A172 (cell line): ENCODE measurements at places on chromosomes 3 and 15. TPM values are rescaled to one million over a fixed set of nuclear protein-coding genes. Genes with fewer than 3 reads are reported as not detected.
A peak's percentile ranks its signal among the peaks of the same experiment; 100 is the strongest.

DNA sequence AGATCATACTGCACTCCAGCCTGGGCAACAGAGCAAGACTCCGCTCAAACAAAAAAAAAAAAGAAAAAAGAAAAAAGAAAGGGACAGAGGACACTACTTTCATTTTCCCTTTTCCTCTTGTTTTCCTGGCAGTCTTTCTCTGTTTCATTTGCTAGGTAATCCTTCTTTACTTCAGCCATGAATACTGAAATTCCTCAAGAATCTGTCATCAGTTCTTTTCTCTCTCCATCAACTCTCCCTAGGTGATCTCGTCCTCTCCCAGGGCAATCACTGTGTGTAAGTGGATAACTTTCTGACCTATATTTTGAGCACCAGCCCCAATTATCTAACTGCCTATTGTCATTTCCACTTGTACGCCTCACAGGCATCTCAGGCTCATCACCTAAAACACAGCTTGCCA is 51.5 kb downstream of the TTC23 start:
- DNase-seq = peak; percentile 5

GRCh38 chr3:50480471-50480870 is 23.0 kb downstream of the CACNA2D2 start:
- DNase-seq = no peak

- peak; percentile 81 for DNase-seq
These were observed 43.9 kb downstream of the DGKG start for GRCh38 chr3:186318135-186318534.

- no peak for DNase-seq
These were observed 36.3 kb upstream of the PPM1L start for GRCh38 chr3:160719710-160720109.

GRCh38 chr3:191217301-191217700 is 18.3 kb downstream of the OSTN start:
- DNase-seq = no peak

DNA sequence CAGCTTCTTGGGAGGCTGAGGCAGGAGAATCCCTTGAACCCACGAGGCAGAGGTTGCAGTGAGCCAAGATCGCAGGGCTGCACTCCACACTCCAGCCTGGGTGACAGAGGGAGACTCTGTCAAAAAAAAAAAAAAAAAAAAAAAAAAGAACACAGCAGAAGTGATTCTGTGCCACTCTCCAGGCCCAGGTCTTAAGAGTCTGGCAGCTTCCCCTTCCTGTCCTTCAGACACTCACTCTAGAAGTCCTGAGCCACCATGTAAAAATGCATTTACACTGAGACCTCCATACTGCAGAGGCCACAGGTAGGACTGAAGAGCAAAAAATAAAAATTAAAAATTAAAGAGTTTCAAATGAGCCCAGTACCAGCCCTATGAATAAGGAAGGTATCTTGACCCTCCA is 11.8 kb upstream of the CDV3 start:
- no peak for DNase-seq

GRCh38 chr3:13822871-13823585 is 56.8 kb downstream of the WNT7A start:
- DNase-seq = no peak

DNA sequence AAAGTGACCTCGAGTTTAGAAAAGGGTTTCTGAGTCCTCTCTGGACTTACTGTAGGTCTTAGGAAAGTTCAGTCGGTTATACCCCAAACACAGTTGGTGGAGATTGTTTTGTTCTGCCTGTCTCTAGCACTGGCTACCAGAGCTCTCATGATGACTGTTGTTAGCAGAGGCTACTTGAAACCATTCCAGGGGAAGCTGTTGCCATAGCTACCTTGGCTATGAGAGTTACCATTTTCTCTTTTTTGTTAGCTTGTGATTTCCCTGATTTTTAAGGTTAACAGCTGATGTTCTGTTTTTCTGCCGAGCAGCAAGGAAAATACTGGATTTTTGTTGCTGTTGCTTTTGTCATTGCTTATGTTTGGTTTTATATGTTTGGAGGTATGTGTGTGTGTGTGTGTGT is 26.7 kb downstream of the ABHD2 start:
- DNase-seq = no peak

GRCh38 chr15:58457466-58457965 is 25.7 kb downstream of the LIPC start:
- peak; percentile 78 for DNase-seq

DNA sequence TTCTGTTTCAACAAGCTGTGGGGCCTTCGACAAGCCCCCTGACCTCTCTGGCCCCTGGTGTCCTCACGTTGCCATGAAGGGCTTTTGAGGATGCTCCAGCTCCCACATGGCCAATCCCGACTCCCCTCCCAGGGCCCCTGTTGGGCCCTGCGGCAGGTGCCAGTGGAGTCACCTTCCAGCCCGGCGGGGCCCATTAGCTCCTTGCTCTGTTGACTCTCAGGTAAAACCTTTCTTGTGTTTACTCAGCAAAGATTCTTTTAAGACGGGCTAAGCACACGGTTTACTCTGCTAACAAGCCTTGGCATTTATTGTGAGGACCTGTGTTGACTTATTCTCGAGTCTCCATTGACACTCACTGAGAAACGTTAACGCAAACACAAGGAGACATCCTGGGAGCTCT is 15.0 kb downstream of the RPLP1 start:
- no peak for DNase-seq

DNA sequence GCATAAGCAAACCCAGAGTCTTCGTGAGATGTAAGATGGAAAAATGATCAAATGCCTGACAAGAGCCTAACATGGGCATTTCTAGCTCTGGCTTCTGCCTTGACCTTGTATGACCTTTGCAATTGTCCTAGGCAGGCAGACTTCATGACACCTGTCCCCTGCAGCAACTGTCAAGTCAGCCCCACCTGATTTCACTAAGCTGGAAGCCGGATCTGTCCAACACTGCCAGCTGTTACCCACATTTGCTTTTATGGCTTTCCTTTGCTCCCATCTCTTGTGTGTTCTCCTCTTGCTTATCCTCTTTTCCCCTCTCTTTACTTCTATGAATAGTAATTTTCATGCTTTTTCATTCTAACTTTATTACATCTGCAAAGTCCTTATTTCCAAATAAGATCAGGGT is 48.5 kb upstream of the TNIK start:
- DNase-seq = no peak

DNA sequence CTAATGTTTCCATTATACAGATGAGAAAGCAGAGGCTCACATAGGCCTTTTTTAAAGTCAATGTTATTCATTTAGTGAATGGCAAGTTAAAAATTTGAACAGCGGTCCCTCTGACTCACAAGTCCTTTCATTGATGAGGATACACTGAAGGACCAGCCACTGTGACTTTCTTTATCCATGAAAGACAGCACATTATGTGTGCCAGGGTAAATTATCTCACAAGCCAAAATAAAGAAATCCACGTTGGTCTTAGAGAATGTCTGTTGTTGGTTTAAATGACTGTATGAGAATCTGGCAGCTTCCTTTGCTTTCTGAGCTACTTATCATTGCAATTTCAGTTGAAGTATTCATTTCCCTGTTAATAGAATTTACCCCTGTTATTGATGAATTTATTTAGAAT is 485.1 kb downstream of the TBL1XR1 start:
- no peak for DNase-seq

DNA sequence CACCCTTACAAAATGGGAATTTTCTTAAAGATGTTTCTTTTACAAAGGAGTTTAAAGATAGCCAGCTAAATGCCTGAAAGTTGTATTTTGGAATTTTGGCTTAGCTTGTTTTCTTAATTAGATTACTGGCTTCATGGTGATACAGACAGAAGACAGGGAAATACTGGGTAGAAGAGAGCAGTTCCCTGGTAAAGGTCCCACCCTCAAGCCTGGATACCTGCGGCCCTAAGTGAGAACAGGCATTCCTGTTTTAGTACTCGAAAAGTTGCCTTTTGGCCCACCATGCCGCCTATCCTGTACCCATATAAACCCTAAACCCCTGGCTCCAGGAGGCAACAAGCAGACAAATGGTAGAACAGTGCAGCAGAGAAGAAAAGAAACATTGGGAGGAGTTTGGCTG is 29.4 kb downstream of the SETMAR start:
- no peak for DNase-seq

DNA sequence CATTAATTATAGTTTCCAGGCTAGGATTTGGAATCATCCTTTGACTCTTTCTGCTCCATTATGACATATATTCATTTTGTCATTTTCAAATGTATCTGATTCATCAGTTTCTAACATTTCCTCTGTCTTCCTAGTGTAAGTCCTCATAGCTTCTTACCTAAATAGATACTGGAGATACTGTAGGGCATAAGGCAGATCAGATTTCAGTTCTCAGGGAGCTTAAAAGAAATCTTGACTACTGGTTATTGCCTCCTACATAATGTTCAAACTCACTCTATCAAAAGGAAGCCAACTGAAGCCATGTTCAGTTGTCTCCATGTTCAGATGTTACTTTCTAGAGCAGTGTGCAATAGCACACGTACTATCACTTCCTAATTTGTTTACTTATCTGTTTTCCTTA is 29.6 kb upstream of the CTDSPL2 start:
- no peak for DNase-seq

DNA sequence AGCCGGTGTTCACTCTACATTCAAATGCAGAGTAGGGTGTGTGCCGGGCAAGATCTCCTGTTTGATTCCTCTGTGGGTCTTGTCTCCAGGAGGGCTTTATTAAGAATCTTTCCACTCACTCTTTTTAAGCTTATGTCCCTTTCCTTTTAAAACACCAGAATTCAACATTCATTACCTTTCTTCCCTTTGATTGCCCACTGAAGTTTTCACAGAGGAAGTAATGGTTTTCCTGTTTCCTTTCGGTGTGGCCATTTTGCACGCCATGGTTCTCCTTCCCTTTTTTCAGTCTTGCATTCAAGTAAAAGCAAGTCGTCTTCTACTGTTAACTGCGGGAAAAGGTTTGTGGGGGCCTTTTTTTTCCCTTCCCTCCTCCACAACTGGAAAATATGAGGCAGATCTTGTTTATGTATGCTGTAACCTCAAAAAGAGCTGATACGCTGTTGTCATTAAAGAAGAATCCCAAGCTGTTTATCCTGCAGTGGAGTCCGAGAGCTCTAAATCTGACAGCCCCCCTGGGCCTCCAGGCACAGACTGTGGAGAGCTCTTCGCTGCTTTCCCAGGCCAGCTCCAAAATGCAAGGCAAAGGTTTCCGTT is 40.5 kb downstream of the FILIP1L start:
- peak; percentile 34 for DNase-seq

- DNase-seq = no peak
These were observed 56.5 kb downstream of the HERC2 start for GRCh38 chr15:28265334-28266019.

DNA sequence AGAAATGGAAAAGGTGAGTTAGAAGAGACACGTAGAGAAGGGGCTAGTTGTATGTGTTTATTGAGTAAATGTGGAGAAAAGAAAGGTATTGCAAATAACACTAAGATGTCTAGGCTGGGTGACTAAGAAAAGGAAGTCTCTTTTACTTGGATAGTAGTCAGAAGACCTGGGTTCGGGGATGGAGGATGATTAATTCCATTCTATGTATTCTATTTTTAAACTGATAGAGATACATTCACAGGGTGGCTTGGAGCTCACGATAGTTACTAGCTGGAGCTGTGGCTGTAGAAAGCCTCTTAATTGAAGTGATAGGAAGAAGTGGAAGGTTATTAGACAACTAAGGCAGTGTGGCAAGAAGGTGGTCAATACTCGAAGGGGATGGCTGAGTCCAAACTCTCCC is 65.9 kb upstream of the TNIK start:
- DNase-seq = no peak

GRCh38 chr3:169748670-169749069 is 16.2 kb downstream of the TERC start:
- no peak for DNase-seq

GRCh38 chr3:177201700-177202397 is 4.6 kb upstream of the TBL1XR1 start:
- DNase-seq = no peak

GRCh38 chr3:193728429-193729087 is 135.6 kb downstream of the OPA1 start:
- no peak for DNase-seq

The SCG3 gene
- total RNA-seq = not detected in 2 replicates

The ARGFX gene
- total RNA-seq = not detected in 2 replicates

The XCR1 gene
- not detected in 2 replicates for total RNA-seq

The TATDN2 gene
- 16.0 and 18.8 TPM in 2 replicates for total RNA-seq

The ZCWPW2 gene
- total RNA-seq = not detected in 2 replicates

The SKOR1 gene
- total RNA-seq = not detected in 2 replicates

The LRRC34 gene
- total RNA-seq = not detected in 2 replicates

The FRMD5 gene
- 13.2 and 16.3 TPM in 2 replicates for total RNA-seq

The CRTC3 gene
- total RNA-seq = 10.3 and 14.0 TPM in 2 replicates

The CCR8 gene
- total RNA-seq = not detected in 2 replicates

The TMC3 gene
- total RNA-seq = not detected in 2 replicates

The MEF2A gene
- total RNA-seq = 49.6 and 76.3 TPM in 2 replicates
